ENCODE measurements at places on chromosomes 5 and 9. TPM values are rescaled to one million over a fixed set of nuclear protein-coding genes. Genes with fewer than 3 reads are reported as not detected.

The EHMT1 gene
- 177 TPM for total RNA-seq

The FOXE1 gene
- 0.45 TPM for total RNA-seq

The LEAP2 gene
- total RNA-seq = 1.8 TPM

The FGFR4 gene
- 145 TPM for total RNA-seq

The PPP2R2B gene
- 21.3 TPM for total RNA-seq

The HAUS6 gene
- 48.7 TPM for total RNA-seq

The PCDHGB2 gene
- 5.8 TPM for total RNA-seq

The MRNIP gene
- 29.4 TPM for total RNA-seq

All from GM23338 (cell line).